ENCODE measurements at places on chromosomes 5 and 9.

DNA sequence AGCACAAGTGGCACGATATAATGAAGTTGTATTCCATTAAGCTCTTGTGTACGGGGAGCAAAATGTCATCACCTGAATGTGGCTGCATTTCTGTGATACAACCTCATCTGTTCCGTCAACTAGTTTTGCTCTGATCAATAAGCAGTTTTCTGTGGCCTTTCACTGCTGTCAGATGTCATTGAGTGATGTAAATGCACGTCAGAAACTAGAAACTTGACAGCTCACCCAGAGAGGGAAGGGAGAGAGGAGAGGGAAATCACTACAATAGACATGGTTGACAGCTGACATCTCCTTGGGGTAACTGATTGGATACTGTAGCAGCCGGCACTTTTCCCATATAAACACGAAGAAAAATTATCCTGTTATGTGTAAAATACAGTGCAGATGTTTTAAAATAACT lies 62.7 kb downstream of the SNX24 start:
- DNase-seq = no peak

GRCh38 chr5:96851312-96852062 lies 24.8 kb upstream of the ERAP2 start:
- no peak for DNase-seq

GRCh38 chr5:175195698-175196656 lies 248.0 kb downstream of the DRD1 start:
- no peak for DNase-seq

GRCh38 chr5:74361406-74362358 lies 278.8 kb downstream of the ENC1 start:
- no peak for DNase-seq

GRCh38 chr5:169300468-169301385 lies at the start of gene SLIT3:
SLIT3 (minus strand) TSS chr5:169301139; CDS start chr5:169300709, 430 bp downstream.
- DNase-seq = no peak

- no peak for DNase-seq
Measured at GRCh38 chr9:133429641-133430161, 7.5 kb downstream of the ADAMTS13 start.

GRCh38 chr5:134120386-134121138 lies 6.1 kb downstream of the TCF7 start:
- DNase-seq = no peak

- DNase-seq = no peak
Measured at GRCh38 chr5:102959055-102959454, 160.9 kb downstream of the GIN1 start.

GRCh38 chr5:122780296-122780695 lies 5.4 kb downstream of the SNX2 start:
- DNase-seq = no peak

- no peak for DNase-seq
Measured at GRCh38 chr9:108254236-108254635, 601.5 kb downstream of the ACTL7B start.

GRCh38 chr5:24623031-24623430 lies 21.7 kb downstream of the CDH10 start:
- peak; percentile 3 for DNase-seq

DNA sequence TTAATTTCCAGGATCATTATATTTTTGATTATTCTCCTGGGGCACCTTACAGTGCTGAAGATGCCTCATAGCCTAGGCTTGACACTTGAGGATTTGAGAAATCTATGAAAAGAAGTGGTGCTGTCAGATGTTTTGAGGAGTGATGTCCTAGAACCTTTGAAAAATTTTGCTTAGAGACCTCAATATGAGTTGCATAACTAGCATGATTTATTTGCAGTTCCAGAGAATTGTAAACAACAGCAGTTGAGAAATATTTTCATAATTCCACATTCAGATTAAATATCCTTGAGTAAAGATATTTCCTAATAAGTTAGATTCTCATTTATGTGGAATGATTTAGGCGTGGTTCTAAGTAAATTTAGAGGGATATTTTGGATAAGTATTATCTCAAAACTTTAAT lies 225.8 kb downstream of the ADAMTSL1 start:
- no peak for DNase-seq

GRCh38 chr5:56801256-56801655 lies 14.1 kb upstream of the MAP3K1 start:
- DNase-seq = no peak

- no peak for DNase-seq
Measured at GRCh38 chr5:24591426-24591825, 53.4 kb downstream of the CDH10 start.

DNA sequence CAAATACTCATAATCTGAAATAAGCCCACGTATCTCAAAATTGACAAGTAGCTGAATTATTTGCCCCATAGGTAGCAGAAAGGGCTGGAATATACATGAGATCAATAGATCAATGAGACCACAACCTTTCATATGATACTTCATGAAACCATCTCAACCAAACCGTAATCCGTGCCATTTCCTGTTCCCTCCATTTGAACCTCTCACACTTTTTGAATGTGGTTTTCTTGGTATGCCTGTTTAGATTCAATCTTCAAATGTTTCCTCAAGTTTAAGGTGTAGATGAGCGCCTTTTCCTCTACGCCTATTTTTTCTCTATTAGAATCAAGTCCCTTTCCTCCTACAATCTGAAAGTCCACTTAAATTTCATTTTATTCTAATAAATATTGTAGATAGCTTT lies 805.5 kb downstream of the EFNA5 start:
- no peak for DNase-seq

GRCh38 chr5:13941468-13941867 lies 3.0 kb downstream of the DNAH5 start:
- no peak for DNase-seq

DNA sequence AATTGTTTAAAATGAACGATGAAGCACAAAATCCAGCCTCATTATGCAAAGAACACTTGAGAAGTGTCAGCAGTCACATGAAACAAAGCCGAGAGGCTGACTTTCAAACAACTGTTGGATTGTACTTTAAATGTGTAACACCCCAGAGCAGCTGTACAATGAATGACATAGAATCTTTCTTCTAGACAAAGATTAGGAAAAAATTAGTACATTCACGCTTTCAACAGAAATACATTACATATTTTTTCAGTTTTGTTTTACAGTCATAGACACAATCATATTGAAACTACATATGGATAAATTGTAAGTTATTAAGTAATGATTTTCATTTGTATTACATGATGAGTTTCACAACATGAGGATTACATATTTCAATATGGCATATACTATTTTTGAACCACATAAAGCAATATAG lies 10.6 kb upstream of the AGXT2 start:
- DNase-seq = no peak

- DNase-seq = no peak
Measured at GRCh38 chr5:168168978-168169698, 122.3 kb upstream of the WWC1 start.
